T-helper 2 cell (primary cell): ENCODE measurements at places on chromosomes 1 and 21.

- DNase-seq = no peak
These were observed 92.8 kb upstream of the CDC42BPA start for GRCh38 chr1:227411066-227411465.

GRCh38 chr1:232047473-232047872, 420.9 kb downstream of the DISC1 start:
- DNase-seq = no peak

DNA sequence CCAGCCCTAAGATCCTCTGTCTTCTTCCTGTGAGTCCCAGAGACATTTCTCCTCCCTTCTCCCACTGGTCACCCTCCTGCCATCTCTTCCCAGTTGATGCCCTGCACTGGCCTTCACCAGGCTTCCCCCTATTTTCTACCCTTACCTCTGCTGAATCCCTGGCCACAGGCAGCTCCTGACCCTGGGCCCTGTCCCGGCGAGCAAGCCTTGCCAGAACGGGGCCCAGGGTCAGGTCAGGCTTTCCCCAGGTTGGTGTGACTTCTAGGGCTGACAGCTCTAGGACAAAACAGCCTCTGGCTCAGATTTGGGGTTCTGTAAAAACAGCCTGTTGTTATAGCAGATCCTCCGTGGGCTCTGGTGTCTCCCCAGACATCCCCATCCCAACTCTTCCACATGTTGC, 52.7 kb upstream of the A3GALT2 start:
- no peak for DNase-seq

DNA sequence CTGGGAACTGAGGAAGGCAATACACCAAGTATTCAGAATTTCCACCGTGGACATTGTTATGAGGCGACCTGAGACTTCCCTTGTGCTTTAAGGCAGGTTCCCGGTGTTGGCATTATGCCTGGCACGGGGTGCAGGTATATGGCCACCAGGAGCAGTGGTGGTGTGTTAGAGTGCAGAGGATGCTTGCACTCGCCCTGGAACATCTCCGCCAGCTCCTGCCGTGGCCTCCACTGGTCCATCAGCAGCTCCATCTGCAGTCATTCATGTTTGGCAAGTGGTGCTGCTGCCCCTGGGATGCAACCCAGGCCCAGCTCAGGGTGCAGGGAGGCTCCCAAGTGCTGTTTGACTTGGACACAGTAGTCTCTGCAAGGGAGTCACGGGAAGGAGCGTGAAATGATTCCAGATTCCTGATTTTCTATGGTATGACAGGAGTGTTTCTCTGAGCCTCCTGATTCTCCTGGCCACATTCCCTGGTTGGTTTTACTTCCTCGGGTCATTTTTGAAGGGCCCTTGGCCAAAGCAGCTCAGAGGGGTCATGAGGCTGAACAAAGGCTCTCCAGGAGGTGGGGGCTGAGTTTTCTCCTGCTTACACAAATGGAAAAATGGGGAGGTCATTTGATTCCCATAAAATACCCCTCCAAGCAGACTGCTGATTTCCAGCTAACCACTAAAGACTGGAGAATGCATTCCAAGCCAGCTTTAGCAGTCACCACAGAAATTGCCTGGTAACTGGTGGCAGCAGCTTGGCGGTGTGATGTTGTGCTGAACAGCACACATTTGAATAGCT, 60.4 kb upstream of the PSEN2 start:
- DNase-seq = no peak

GRCh38 chr1:115286431-115287205, 51.4 kb downstream of the NGF start:
- DNase-seq = no peak

- no peak for DNase-seq
These were observed 181.4 kb upstream of the B3GALT2 start for GRCh38 chr1:193367863-193368262.

DNA sequence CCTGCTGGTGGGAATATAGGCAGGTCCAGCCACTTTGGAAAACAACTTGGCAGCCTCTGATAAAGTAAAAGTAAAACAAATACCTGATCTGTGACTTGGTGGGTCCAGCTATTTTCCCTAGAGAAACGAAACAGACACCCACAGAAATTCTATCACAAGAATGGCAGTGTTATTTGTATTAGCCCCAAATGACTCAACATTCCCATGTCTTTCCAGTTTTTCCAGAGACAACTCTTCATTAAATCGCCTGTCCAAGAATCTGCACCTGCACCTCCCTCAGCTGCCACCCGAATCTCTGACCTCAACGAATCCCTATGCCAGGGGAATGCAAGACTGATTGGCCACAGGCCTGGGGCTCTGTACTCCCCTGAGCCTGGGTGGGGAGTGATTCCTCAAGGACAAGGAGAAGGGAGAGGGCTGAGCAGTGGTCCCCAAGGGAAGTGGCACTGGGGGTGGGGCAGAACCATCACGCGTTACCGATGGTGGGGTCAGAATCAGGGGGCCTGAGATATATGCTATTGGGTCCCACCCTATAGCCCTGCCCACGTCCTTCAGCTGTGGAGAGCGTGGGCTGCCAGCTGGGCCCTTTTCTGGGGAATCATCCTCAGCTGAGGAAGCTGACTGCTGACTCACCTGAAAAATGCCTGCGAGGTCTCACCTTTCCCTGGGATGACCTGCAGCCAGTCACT, 553.0 kb downstream of the PTPRU start:
- no peak for DNase-seq

GRCh38 chr1:158071138-158071537, 77.7 kb downstream of the KIRREL1 start:
- no peak for DNase-seq

- no peak for DNase-seq
These were observed 36.5 kb downstream of the YY1AP1 start for GRCh38 chr1:155651861-155652661.

DNA sequence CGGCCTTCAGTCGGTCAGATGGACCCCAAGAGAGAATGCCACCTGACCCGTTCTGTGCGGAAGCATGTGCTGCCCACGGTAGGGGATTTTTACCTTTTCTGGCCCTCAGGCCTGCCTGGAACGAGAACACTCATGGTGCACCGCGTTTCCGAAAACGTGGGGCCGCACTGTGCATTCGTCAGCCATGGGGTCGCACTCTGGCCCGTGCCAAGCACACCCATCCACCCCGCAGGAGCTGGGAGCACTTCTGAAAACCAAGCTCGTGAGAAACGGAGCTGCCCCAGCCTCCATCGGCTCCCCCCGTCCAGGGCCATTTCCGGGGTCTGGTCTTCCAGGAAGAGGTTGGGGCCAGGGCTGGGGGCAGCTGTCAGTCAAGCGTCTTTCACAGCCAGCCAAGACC, 72.8 kb downstream of the PRDM16 start:
- no peak for DNase-seq

DNA sequence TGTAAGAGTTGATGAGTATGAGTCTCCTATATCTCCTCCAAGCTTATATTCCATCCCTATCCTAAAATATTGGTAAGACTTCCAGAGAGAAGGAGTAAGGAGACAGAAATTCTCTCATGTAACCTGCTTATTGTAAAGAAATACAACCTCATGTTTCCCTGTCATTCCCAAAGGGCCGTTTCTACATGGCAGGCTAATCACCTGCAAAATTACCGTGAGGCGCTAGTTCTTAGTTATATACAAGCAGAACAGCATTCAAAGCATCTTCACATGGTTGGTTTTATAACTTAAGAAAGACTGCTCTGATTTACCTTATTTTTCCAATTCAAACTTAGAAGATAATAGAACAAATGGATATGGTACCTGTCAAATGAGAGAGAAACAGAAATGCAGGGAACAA, 42.9 kb downstream of the DAB1 start:
- no peak for DNase-seq

- DNase-seq = no peak
These were observed 1178.6 kb downstream of the MRPL39 start for GRCh38 chr21:24428591-24429199.

DNA sequence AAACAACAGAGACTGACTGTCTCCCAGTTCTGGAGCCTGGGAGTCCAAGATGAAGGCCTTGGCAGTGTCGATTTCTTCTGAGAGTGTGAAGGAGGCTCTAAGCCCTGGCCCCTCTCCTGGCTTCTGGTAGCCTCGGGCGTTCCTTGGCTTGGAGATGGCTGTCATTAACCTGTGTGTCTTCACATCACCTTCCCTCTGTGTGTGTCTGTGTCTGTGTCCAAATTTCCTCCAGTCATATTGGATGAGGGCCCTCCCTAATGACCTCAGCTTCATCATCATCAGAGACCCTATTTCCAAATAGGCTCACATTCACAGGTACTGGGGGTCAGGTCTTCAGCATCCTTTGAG, 138.3 kb downstream of the TOMM20 start:
- no peak for DNase-seq

- no peak for DNase-seq
These were observed 101.5 kb downstream of the ST6GALNAC3 start for GRCh38 chr1:76176000-76176399.

DNA sequence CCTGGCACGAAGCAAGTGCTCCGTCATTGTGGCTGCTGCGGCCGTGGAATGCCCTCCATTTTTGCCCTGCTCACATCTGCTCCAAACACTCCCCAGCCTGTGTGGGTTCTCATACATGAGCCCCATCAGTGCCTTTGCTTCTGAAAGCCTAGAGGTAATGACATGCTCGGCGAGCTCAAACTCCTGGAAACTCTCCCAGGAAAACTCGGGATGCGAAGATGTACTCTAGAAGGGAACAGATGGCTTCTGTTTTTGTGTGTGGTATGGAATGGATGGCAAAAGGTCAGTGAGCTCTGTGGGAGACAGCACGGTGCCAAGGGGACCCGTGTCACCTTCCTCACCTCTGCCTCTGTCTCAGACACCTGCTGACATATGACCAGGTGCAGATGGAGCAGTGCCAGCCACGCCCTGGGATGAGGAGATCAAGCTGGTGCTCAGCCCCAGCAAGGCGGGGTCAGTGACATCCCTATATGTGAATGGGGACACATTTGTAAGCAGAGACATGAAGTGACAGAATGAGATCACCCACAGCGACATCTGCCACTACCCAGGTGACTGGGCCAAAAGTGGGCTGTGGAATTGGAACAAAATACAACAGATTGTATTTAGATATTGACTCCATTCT, 84.1 kb upstream of the COX20 start:
- no peak for DNase-seq

DNA sequence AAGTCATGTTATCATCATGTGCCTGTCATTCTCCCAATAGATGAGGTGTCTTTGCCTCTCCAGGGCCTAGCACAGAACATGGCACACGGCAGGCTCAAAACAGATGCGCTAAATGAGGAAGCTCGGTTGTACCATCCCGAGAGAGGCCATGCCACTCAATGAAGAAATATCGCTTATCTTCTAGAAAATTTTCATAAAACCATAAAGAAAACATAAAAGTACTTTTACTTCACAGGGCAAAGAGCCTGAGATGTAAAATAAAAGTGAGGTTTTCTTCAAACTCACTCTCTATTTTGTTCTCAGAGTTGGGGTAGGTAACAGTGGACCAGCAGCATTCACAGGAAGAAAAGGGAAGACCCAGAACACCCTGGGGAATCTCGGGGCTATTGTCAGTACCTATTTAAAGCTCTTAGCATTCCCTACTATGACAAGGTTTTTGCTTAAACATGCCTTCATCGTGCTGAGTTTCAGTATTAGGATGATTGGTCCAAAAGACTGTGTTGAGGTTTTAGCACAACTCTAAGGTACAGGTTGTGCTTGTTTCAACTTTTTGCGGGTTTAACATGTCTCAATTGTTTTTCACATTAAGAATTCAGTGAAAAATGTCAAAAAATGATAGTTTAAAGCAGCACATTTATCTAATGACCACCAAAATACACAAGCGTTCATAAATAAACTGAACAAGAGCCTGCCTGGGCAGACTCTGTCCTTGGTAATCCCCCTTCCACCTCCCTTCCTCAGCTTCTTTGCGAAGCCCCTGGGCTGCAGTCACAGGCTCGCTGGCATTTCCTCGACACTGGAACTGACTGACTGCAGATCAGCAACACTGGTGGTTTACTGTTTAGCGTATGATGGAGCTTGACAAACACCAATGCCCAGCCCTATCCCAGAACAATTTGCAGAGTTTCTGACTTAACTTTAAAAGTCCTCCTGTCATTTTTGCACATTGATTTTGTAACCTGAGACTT, 55.6 kb downstream of the COQ8A start:
- no peak for DNase-seq

DNA sequence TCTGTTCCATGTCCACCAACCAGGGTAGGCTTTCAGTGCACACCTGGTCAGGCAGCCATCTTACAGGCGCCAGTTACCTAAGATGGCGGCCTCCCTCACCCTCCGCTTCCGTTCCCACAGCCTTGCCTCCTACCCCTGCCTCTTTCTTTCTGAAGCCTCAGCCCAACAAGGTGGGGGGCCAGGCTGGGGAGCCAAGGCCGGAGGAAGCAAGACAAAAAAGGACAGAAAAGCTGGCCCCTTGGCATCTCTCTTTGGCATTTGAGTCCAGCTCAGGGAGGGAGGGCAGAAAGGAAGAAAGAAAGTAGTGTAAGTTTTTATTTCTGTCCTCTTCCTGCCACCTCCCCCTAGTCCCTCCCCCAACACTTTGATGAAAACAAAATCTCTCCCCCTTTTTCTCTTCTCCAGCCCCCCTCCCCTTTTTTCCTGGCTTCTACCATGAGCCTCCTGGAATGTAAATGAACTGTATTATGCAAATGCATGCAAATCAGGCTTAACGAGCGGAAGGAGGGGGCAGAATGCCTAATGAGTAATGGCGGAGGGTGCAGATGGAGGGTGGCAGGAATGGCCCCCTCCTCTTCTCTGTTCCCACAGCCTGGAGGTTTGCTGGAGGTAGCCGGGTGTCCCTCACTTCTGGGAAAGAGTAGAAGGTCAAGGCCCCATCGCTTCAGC, 43.8 kb downstream of the RHBG start:
- no peak for DNase-seq

DNA sequence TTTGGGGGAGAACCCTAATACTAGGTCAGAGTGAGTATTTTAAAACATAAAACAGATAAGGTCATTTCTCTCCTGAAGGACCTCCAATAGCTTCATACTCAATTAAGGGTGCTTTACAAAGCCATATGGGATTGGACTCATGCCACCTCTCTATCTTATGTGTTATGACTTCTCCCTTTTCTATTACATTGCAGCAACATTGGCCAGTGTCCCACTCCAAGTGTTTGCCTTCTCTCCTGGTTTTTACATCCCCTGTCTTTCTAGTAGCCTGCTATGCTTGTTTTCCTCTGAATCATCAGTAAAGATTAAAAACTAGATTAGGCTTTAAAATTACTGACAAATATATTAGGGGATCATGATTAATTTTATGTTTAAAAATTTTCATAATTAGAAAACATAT, 66.6 kb downstream of the SCMH1 start:
- no peak for DNase-seq

DNA sequence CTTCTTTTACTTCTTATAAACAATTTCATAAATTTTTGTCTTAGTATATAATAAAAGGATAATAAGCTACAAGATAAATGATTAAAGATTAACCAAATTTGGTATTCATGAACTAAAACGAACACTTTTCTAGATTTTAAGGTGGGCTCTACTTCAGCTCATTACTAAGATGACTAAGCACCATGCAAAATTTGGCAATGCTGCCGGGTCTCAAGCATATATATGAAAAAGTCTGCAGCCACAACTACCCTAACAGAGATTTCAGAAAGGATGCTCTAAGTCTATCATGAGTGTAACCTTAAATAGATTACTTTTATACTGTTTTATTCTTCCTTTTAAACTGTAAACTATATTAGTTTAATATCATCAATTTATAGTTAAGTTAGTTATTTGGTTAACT, 47.8 kb downstream of the BRWD1 start:
- peak; percentile 1 for DNase-seq
